ENCODE measurements at places on chromosomes 12 and 14.

DNA sequence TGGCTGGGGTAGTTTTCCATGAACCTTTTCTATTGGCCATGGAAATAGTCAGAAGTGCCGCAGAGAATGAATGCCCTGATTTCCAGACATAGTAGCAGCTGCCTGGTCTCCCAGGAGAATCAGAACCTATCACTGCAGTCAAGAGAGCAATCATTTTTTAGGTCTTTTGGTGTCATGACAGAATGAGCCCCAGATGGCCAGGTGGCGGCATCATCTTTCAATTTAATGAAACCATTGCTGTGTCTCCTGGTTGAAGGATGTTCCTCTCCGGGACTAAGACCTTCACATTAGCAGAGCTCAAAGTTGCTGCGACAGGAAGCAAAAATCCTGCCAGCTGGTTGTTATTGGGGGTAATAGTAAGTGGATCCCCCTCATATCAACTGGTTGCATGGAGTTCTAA, 18.8 kb downstream of the TNFAIP2 start:
- no peak for DNase-seq

GRCh38 chr14:102694530-102695166, 82.6 kb upstream of the TRAF3 start:
- DNase-seq: no peak

- no peak for DNase-seq
These were observed 29.4 kb downstream of the CCNK start for GRCh38 chr14:99510556-99511139.

DNA sequence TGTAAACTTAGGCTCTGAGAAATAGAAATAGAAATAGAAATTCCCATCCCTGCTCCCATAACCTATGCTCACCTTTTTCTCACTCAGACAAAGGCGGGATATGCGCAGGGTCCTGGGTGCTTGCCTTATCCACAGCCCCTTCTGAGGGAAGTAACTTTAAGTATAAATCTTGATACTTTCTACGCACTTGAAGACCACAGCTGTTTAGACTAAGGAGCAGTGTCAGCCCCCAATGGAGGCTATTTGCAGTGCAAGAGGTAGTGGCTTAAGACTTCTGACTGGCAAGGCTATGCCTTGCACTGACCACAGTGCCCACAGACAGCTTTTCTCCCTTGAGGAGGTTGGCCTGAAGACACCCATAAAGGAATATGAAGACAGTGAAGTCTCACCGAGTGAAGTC, 35.2 kb downstream of the ASCL1 start:
- no peak for DNase-seq

GRCh38 chr14:38053666-38054065, 154.0 kb upstream of the SSTR1 start:
- DNase-seq: no peak

DNA sequence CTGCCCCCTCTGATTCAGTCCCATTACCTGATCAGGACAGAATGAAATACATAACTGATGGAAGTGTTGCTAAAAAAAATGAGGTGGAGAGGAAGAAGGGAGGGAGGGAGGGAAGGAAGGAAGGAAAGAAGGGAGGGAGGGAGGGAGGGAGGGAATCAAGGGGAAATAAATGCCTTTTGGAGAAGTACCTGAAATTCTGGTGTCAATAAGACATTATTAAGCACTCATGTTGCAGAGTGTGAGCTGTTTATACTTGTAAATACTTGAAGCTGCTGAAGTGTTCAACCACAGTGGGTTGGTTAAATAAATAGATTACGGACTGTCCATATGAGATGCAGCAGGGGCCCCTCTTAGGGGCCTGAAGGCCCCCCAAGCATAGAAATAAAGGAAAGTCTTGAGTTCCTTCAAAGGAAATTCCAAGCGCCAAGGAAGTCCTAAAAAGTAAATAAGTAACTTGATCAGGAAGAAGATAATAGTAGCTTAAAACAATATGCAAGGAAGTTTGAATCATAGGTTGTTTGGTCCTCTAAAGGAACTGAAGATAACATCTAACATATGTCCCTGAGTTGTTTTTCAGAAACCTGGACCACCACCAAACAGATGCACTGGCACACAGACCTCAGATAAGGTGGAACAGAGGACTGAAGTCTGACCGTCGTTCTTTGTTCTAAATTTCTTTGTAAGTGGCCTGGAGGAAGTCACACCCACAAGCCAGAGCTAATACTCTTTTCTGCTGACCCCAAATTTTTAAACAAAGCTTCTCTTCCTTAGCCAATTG, 110.8 kb downstream of the SEC23A start:
- no peak for DNase-seq

DNA sequence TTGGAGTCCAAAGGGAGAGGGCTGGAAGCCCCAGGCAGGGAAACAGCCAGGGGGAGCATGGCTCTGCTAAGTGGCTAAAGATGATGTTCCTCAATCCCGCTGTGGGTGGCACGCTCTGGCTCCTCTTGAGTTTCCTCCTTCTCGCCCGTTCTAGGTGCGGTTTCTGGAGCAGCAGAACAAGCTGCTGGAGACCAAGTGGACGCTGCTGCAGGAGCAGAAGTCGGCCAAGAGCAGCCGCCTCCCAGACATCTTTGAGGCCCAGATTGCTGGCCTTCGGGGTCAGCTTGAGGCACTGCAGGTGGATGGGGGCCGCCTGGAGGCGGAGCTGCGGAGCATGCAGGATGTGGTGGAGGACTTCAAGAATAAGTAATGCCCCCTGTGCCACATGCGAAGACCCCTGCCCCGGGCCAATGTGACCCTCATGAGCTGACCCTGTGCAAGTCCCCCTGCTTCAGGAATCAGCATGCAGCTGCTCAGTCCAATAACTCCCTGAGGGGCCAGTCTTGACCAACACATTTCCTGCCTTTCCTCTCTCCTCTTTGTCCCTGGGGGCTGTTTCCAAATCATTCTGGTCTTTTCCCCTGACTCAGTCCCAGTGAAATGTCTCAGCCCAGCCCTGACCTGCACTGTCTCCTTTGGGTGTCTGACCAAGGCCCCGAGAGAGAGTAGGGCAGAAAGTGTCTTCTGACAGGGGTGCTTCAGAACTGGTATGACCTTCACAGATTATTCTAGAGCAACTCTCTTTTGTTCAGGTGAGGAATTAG, 2.1 kb downstream of the KRT7 start:
- no peak for DNase-seq

GRCh38 chr14:77459072-77459723, 1.3 kb downstream of the AHSA1 start:
- peak; percentile 24 for DNase-seq

DNA sequence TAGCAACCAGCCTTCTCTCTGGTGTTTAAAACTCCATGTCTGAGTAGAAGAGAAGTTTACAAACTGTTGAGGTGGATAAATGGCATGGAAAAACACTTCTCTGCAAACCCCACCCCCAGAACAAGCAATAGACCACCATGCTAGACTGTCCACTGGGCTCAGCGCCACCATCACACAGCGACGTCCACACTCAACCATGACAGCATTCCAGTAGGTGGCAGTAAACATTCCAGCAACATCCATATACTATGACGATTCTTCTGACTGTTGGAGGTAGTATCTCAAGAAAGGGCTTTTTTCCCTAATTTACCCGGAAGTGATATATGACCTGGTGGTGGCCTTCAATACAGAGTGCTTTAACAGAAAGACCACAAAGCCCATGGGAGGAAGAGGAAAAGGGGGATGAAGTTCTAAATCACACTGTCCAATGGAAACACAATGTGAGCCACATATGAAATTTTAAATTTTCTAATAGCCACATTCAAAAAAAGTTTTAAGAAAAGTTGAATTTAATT, 152.2 kb downstream of the SLC15A4 start:
- no peak for DNase-seq

DNA sequence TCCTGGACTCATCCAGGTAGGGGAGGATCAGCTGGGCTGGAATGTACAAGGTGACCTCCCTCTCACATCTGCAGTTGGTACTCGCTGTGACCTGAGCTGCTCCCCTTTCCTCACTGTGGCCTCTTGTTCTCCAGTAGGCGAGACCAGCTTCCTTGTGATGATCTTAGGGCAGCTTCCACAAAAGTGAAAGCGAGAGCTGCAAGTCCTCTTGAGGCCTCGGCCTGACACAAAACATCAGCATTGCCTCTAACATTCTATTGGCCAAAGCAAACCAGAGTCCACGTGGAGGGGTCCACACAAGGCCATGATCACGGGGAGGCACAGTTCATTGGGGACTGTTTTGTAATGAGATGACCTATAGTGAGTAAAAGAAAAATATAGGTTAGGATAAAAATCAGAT, 127.5 kb downstream of the SMOC1 start:
- DNase-seq: no peak

DNA sequence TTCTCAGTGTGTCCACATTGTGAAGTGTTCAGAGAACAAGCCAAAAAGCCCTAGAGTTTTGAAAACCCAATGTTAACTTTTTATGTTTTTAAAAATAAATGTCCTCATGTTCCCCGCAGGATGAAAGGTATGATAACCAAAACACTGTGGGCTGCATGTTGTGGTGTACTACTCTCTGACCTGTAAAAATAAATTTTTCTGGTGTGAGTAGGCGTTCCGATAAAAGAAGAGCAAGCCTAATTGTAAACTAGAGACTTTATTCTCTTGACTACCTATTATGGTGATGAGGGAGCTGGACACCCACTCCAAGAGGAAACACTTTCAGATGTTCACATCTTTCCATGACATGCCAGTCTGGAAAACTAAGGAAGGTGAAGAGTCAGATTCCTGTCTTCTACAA, 18.2 kb downstream of the PTGER2 start:
- no peak for DNase-seq

DNA sequence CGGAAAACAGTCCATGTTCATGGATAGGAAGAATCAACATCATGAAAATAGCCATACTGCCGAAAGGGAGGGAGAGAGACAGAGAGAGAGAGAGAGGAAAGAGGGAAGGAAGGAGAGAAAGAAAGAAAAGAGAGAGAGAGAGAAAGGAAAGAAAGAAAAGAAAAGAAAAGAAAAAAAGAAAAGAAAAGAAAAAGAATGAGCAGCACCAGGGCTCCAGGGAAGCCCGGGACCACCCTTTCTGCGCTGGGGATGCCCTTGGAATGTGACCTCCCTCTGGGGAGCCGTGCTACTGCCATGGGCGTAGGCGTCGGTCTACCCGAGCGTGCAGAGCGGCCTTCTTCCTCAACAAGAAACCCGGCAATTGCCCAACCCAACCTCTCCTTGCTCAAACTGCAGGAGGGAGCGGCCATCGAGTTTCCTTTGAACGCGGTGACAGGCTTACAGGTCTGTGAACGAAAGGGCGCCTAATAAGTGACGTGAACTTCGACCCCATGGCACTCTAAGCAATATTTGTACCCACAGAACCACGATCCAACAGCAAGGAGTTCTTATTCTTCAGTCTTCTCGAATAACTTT, 16.9 kb downstream of the OR6S1 start:
- DNase-seq: peak; percentile 40

- no peak for DNase-seq
These were observed 80.9 kb downstream of the ACACB start for GRCh38 chr12:109197327-109197726.

DNA sequence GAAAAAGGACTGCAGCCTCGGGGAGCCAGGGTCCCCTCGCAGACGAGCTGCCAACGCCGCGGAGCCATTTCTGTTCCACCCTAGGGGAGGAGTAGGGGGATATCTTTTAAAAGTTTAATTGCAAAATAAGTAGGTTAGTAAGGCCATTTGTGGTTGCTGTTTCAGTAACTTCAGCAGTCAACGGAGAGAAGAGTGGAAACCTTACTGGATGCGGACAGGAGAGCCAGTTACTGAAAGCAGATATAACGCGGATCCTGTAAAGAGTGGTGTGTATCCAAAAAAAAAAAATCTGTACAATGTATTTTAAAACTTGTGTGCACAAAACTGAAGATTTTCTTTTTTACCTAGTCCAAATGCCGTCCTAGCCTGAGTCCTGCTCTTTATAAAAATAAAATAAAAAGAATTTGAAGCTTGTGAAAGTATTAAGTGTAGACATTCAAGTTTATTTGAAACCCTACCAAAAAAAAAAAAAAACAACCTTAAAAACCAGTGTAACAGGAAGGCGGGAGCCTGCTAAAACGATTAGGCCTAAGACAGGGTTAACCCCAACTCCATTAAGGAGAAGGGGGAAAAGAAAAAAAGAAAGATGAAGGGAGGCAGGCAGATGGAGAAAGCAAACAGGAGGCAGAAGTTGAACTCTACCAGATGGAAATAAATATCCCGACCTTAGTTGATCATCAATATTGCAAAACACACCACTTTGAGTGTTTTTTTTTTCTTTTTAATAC, 1.0 kb upstream of the BTG1 start:
- DNase-seq: no peak

DNA sequence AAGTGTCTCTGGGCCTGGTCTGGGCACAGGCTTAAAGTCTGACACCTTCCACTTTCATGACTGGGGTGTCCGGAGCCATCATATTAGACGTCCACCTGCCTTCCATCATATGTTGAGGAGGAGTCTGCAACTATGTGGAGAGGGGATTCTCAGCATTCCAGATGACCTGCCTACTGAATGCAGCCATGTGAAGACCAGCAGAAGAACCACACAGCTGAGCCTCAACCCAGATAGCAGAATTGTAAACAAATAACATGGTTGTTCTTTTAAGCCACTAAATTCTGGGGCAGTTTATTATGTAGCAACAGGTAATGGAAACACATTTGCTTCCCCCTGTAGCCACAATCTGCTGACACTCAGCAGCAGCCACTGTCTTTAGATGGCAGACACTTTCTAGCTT, 4.0 kb upstream of the SLC15A4 start:
- no peak for DNase-seq

GRCh38 chr12:26188641-26189040, 6.7 kb upstream of the SSPN start:
- DNase-seq: no peak

GRCh38 chr14:35986219-35986573, 160.1 kb downstream of the BRMS1L start:
- DNase-seq: no peak

- DNase-seq: no peak
These were observed 50.5 kb downstream of the ATF7 start for GRCh38 chr12:53575502-53576249.

DNA sequence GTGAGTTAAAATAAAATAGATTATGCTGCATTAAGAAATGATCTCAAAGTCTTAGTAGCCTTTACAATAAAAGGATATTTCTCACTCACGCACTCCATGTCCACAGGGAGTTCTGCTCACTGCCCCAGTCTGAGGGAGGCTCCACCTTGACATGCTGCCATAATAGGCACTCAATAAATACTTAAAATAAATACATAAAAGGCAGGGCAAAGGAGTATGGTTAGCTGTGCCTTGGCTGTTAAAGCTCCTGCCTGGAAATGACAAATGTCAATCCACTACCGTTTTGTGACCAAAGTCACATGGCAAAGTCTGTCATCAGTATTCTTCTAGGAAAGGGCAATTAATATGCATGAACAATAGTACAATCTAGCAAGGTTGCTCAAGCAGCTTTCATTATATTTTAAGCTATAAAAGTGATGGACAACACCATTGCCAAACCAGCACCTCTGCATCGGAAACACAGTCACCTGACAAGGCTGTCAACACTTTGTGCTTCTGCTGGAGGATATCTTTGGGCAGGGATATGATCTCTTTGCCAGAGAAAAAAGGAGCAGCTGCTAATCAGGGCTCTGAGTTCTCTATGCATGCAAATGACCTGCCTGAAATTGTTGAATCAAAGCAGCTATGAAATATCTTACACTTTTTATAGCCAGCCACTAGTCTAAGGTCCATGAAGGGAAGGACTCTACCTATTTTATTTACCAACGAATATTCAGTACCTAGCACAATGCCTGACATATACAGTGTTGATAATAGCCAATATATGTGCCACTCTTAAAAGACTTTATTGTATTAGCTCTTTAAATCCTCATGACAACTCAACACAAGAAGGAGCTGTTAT, 90.1 kb downstream of the PTPRR start:
- no peak for DNase-seq

Measured in activated effector memory CD4-positive, alpha-beta T cell treated with Interleukin-2 at 50 U/mL for 16 hours (primary cell).